Nucleus accumbens (tissue), 56 donors: ENCODE measurements at places on chromosomes 12 and 14.

GRCh38 chr14:24082411-24083080, 11.2 kb downstream of the CPNE6 start:
- DNase-seq, result no peak

- no peak for DNase-seq
These were observed 7.8 kb downstream of the PITPNM2 start for GRCh38 chr12:123142921-123143735.

- no peak for DNase-seq
These were observed 349.9 kb downstream of the ETNK1 start for GRCh38 chr12:22974865-22975264.

GRCh38 chr12:54356951-54357356, 7.3 kb downstream of the GPR84 start:
- DNase-seq, result no peak

GRCh38 chr12:47758834-47759690, at the start of gene RAPGEF3:
TSS of gene RAPGEF3 (minus strand) at chr12:47758880. CDS start at chr12:47758556, 324 bp downstream.
- DNase-seq, result peak; percentile 89

- no peak for DNase-seq
These were observed 386 bp downstream of the LIN52 start for GRCh38 chr14:74085047-74085637.

DNA sequence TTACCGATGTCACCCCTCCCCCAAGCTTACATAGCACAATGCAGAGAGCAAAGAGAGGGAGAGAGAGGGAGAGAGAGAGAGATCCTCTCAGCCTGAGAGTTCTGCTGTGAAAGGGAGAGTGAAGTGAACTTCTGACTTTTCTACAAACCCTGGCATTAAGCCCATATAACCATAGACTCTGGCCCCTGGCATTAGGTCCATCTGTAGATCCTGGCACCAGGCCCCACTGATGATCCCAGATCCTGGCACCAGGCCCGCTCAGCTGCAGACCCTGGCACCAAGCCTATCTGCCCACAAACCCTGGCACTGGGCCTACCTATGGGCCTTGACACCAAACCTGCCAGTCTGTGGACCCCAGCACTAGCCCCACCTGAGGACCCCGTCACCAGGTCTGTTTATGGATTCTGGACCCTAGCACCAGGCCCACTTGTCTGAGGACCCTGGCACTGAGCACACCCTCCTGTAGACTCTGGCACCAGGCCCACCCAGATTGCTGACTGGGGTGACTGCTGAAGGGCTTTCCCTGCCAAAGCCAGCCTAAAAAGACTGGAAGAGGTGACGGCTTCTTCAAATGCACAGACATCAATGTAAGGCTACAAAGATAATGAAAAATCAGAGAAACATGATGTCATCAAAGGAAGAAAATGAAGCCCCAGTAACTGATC, 14.5 kb upstream of the KRT83 start:
- no peak for DNase-seq

GRCh38 chr14:33186656-33187055, 248.0 kb downstream of the NPAS3 start:
- no peak for DNase-seq

DNA sequence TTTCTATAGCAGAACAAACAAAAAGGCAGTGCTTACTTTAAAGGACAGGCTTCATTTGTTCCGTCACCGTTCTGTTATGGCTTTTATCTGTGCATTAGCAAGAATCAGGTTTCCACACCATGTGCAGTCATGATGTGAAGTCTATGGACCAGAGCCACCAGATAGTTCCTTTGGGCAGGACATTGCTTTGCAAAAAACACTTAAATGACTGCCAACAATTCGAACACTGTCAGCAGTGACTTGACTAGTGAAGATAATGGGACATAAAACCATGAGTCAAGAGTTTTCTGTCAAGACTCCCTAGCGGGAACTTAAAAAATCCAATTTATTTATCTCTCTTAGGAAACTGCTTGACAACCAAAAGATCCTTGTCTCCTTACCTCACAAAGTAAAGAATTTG, 80.3 kb downstream of the NKX2-1 start:
- no peak for DNase-seq

DNA sequence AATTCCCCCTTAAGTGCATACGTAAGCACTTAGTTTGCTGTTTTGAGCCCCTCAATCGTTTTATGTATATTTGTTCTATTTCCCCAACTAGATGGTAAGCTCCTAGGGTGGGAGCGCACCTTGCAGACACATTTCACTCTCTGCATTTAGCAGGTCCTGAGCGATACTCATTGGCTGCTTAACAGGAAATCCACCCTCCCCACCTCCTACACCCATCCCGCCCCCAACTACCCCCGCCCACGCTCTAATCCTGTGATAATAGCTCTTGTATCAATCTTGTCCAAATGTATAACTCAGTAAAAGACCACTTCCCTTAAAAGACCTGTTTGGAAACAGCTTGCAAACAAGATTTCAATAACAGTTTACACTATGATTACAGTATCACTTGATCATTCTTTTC, 8.1 kb downstream of the LPAR5 start:
- DNase-seq, result no peak

GRCh38 chr12:32273063-32273522, 126.3 kb upstream of the FGD4 start:
- DNase-seq, result no peak

DNA sequence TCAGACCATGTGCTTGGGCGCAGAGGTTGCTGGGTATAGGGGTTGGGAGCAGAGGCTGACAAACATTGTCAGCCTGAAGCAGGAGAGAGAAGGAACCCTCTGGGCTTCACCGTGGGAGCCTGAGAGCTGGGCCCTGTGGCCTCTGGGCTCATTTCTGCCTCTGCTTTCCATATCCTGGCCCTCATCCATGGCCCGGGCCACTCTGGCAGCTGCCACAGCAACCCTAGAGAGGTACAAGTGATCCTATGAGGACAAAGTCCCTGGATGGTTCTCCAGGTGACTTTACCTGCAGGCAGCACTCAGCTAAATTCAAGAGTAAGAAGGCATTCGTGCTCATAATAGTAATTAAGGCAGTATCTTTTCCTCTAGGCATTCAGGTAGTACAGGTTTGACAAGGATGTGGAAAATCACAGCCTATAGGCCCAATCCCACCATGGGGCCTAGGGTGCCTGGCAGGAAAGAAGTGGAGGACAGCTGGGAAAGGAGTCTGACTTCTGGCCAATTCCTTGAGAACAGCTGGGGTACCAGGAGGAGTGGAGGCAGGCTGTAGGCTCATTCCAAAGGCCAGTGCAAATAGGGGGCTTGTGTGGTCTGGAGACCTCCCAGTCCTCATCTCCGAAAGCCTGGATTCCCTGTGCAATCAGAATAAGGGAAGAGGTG, 3.6 kb upstream of the TTC7B start:
- DNase-seq, result no peak

- peak; percentile 75 for DNase-seq
These were observed 863 bp downstream of the DENND5B start for GRCh38 chr12:31589904-31590641.

DNA sequence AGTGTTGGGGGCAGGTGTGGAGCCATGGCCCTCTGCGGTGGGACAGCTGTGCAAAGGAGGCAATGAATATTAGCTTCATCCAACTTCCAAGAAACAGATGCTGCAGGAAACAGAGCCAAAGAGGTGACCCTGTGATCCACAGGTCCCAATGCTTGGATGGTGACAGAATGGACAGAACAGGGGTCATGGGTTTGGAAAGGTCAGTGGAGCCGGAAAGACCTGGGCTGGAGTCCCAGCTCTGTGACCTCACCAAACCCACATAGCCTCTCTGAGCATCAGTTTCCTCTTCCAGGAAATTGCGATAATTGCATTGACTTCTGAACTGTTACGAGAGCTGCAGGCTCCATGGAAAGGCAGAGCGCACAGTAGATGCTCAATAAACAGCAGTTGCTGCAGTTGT, 110.2 kb upstream of the GSC start:
- DNase-seq, result no peak

DNA sequence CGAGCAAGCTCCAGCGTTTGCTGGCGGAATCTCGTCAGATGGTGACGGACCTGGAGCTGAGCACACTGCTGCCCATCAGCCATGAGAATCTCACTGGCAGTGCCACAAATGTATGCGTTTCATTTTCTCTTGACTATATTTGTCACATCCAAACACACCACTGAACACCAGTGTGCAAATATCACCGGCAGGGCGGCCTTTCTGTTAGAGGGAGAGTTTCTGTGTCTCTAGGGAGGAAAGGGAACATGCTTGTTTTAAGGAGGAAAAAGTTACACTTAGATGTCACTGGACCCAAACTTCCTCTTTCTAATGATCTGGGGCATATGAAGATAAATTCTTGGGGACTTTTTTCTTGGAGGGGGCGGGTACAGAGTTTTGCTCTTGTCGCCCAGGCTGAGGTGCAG, 21.9 kb upstream of the HIP1R start:
- DNase-seq, result no peak

DNA sequence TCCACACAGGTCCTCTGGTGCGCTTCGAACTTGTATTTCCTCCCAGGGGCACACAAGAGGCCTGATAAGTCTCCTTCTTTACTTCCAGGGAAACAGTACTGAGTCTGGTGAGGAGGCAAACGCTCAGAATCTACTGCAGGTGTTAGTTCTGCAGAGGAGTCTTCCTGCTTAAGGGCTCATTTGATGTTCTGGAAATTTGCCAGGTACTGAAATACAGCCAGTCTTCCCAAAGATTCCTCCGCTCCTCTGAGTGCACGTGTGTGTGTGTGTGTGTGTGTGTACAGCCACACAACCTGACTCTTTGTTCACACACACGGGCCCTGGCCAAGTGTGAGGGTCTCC, 92.0 kb downstream of the FBXL14 start:
- no peak for DNase-seq

GRCh38 chr12:38543151-38543550, 226.6 kb downstream of the ALG10B start:
- no peak for DNase-seq

GRCh38 chr12:74152370-74152769, 385.3 kb upstream of the ATXN7L3B start:
- no peak for DNase-seq

GRCh38 chr12:11732023-11732422, 82.5 kb downstream of the ETV6 start:
- DNase-seq, result no peak

GRCh38 chr14:70320294-70320693, 39.2 kb downstream of the COX16 start:
- no peak for DNase-seq

- DNase-seq, result no peak
These were observed 30.1 kb downstream of the PSEN1 start for GRCh38 chr14:73166399-73166798.

DNA sequence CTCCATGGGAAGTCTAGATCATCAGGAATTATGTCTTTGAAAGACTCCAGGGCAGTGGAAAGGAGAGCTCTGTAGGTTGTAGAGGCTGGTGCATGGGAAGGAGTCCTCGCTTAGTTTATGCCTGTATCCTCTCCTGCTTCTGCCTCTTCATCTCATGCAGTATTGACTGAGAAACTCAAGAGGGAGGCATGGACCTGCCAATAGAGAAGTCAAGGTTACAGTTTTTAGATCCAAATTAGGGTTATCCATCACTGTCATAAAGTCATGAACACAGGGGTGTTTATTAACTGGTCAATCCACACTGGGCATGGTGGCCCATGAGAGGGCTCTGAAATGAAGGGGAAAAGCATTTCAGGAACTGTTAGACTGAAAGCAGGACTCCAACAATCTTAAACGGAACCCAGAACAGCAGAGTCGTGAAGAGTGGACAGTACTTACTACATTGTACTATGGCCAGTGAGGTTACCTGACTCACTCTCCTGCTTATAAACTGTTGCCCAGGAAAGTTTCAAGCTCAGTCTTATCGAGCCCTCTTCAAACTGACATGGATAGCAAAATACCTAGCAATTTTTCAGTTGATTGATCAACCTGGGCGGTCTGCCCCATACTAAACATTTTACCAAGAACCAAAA, 30.1 kb upstream of the DHRS7 start:
- no peak for DNase-seq

DNA sequence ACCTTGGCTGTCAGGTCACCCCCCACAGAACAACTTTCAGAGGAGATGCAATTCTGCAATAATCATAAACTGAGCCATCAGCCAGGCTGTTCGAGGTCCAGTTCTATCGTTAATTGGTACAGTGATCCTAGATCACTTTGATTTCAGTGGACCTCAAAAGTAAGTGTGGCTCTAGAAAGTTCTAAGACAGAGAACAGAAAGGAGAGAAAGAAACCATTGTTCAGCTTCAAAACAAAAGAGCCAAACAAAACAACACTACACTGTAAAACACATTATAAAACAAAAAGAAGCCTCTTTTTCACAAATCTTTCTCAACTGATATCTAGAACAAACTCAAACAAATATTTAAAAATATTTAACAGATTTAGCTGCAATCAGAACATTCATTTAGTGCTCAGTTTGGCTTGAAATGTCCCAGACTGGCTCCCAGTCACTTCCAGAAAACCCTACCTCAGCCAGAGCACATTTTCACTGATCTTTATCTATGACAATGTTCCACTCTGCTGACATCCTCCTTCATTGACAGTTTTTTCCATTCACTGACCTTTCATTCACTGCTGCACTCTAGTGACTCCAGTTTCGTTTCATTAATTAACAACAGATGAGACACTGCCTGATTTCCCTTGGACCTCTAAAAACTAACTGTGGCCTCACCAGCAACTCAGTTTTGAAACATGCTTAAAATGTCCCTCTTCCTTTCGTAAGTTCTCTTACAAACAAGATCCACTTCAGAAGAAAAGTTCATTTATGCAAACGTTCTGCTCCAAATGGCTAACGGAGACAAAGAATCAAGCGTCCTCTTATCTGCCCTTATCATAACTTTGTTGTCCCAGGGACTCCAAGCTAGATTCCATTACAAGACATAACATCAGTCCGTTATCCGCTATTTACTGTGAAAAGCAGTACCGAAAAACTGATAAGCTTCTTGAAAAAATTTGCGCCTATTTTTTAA, 56.8 kb downstream of the DUSP16 start:
- no peak for DNase-seq

DNA sequence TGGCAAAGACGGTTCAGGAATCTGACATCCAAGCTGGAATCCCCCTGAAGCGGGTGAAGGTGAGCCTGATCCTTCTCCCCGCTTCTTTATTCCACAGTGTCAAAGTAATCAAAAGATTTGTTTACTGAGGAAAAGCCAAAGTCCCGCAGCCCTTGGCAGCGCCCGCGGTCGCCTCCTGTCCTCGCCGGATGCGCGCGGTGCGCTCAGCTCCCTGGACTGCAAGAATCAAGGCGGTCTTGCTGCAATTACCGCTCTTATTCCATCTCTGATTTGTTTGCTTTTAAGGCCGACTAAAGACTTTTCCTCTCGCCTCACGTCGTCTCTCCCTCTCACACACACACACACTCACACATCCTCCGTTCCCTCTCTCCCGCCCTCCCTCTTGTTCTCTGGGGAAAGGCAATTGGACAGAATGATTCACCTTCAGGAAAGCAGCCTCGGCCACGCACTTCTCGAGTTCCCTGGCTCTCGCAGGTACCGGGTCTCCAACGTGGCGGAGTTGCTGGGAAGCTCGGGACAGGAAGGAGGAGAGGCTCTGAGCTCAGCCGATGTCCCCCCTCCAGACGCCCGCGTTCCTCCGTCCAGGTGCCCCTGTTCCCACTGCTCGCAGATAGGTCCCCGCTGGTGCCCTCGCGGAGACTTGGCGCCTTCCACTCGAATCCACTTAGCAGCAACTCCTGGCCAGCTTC, 68.6 kb upstream of the USP15 start:
- no peak for DNase-seq

GRCh38 chr12:33560653-33561208, 121.1 kb upstream of the SYT10 start:
- no peak for DNase-seq

- DNase-seq, result no peak
These were observed 3.0 kb downstream of the MIS18BP1 start for GRCh38 chr14:45249856-45250575.

GRCh38 chr14:63220526-63220925, 16.3 kb downstream of the RHOJ start:
- no peak for DNase-seq
